ENCODE measurements at places on chromosomes 12 and 14.

- no peak for DNase-seq
Observed at GRCh38 chr12:50215033-50215432, 47.9 kb upstream of the CERS5 start.

- no peak for DNase-seq
Observed at GRCh38 chr12:105109465-105110212, 2.1 kb downstream of the WASHC4 start.

GRCh38 chr14:21098076-21098891, at the start of gene ZNF219:
ZNF219 (minus strand) TSS chr14:21098655; CDS start chr14:21093591, 5,064 bp downstream.
- no peak for DNase-seq

DNA sequence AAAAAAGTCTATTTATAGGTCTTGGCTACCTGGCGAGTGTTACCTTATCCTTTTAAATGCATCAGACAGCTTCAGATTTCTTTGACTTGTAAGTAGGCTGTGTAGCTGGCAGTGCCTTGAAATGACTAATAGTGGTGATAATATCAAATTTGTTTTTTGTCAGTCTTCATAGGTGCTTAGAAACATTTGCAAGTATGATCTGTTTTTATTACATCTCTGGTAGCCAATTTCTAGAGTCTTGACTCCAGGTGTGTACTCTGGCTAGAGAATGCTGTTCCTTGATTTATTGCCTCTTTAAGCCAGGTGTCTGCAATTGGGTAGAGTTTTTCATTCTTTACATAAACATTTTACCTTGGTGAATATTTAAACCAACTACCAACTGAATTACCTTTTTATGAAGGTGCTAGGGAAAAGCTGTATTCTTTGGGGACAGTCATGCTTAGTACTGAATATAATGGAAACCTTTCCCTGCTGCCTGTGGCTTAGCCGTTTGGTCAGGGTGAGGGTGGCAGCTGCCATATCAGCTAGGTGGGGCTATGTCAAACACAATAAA, 32.6 kb downstream of the MLXIP start:
- DNase-seq = no peak

DNA sequence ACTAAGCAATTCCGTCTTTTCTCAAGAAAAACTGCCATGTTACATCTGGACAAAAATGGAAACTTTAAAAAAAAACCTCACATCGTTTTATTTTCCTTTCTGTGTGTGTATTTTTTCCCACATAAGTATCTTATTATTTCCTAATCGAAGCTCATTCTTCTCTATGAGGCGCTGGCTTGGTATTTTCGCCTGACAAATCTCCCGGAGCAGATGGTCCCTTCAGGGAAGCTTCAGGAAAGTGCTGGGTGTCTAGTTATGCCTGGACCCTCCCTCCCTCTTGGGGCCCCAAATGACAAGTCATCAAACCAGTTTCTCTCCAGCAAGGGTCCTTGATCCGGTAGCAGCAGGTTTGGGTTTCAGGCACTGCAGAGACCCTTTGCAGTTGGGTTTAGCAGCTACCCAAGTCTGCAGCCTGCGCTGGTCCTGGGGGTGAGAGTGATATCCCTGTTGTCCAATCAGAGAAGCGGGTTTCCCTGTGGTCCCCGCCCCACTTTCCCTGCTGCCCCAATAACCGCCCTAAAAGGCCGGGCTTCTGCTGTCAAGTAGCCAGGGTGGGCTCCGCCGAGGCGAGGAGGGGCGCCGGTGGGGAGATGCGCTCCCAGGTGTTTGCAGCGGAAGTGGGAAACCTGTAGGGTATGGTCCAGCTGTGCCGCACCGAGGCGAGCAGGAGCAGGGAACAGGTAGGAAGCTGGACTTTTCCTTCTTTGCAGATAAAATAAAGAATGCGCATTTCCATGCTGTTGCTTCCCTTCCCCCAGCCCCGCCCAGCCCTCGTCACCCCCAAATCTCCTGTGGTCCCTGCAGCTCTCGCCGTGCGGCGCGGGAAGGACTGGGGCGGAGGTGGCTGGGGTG, at the start of gene CNTN1:
Gene CNTN1, plus strand, starts transcription at position 527 of the 852 bp plus-strand sequence.
- no peak for DNase-seq

DNA sequence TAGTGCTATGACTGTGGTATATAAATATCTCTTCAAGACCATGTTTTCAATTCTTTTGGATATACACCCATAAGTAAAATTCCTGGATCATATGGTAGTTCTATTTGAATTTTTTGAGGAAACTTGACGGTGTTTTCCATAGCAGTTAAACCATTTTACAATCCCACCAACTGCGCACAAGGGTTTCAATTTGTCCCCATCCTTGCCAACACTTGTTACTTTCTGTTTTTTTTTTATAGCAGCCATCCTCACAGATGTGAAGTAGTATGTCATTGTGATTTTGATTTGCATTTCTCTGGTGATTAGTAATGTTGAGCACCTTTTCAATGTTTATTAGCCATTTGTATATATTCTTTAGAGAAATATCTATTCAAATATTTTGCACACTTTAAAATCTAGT, 14.5 kb upstream of the A2M start:
- DNase-seq = no peak

- DNase-seq = no peak
Observed at GRCh38 chr12:107978201-107978600, 150.9 kb upstream of the WSCD2 start.

GRCh38 chr12:10366875-10367274, 23.0 kb downstream of the KLRK1 start:
- no peak for DNase-seq

GRCh38 chr14:36361210-36361853, 40.9 kb upstream of the MBIP start:
- DNase-seq = no peak

- no peak for DNase-seq
Observed at GRCh38 chr14:71116568-71117122, 209.4 kb downstream of the PCNX1 start.

DNA sequence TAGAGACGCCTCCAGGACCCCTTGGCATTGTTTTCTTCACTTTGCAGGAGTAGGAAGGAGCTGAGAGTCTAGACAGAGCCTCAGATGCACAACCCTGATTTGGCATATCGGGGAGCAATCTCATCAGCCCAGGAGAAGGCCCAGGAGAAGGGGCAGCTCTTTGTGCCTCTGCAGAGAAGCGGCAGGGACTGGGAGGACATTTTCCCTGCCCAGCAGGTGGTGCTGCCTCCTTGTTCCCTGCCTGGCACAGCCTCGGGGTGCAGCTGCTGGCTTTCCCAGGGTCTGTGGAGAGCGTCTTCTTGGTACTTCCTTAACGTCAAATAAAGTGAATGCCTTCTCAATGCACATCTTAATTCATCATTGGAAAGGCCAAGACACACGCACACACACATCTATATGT, 419.5 kb downstream of the TMEM121 start:
- DNase-seq = no peak

- DNase-seq = no peak
Observed at GRCh38 chr14:20707622-20708021, 19.1 kb downstream of the ANG start.

DNA sequence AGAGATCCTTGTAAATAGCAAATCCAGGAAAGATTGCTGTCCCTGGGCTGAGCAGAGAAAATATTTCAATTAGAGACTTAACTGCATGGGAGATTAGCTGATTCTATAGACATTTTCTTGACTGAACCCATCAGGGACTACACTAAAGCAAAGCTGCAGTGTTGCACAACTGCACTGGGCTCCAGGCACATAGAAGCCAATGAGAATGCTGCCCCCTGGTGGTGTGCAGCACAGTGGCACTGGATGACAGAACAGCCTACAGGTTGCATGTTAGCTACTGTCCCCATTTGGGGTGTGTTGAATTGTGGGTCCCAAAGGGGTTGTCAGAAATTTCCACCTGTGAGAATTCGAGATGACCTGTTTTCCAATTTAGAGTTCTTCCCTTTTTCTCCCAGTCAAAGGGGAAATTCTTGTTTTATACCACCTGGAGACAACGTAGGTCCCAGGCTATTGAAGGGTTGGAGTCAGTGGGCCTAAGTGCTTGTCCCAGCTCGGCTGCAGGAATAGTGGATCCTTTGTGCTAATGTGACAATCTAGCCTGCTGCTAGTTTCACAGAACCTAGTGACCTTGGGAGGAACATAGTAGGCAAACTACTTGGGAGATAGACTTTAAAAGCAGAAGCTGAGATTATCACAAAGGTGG, 114.7 kb downstream of the SLC8A3 start:
- no peak for DNase-seq

GRCh38 chr12:12091977-12092663, 21.4 kb downstream of the BCL2L14 start:
- DNase-seq = no peak

DNA sequence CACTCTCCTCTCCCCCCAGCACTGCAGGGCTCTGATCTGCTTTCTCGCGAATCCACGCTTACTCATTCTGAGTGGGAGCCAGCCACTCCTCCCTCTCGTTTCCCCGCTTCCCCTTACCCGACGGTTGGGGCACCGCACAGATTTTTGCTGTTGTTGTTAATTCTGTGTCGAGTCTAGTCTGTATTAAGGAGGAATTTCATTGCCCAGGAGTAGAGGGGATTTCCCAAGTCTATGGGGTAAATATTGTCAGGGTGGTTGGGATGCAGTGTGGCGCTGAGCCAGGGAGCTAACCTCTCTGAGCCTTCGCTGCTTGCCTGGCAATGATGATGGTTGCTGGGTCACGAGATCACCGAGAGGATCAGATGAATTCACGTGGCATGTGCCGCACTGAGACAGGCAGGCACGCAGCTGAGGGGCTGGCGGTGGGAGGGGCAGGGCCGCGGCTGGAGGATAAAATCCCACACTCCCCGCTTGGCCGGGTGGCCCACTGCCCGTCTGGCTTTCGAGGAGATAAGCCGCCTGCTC, 18.5 kb downstream of the NCOR2 start:
- no peak for DNase-seq

- DNase-seq = no peak
Observed at GRCh38 chr12:106631150-106631549, 48.3 kb downstream of the RFX4 start.

- no peak for DNase-seq
Observed at GRCh38 chr12:69613351-69613750, 2.6 kb upstream of the LRRC10 start.

DNA sequence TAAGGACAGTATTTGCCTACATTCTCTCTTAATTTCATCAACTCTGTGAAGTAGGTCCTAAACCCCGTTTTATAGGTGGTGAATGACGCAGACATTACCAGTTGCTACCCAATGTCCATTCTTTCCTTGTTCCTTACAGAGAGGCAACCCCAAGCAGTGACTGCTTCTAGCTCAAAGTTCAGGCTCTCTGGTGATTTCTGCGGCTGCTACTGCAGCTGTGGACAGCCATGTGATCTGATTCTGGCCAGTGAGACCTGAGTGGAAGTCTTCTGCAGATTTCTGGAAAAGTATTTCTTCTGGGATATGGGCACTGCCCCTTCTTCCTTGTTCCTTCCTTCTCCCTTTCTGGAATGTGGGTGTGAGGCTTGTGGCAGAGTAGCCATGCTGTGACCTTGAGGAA, 82.9 kb downstream of the ARF6 start:
- DNase-seq = no peak

DNA sequence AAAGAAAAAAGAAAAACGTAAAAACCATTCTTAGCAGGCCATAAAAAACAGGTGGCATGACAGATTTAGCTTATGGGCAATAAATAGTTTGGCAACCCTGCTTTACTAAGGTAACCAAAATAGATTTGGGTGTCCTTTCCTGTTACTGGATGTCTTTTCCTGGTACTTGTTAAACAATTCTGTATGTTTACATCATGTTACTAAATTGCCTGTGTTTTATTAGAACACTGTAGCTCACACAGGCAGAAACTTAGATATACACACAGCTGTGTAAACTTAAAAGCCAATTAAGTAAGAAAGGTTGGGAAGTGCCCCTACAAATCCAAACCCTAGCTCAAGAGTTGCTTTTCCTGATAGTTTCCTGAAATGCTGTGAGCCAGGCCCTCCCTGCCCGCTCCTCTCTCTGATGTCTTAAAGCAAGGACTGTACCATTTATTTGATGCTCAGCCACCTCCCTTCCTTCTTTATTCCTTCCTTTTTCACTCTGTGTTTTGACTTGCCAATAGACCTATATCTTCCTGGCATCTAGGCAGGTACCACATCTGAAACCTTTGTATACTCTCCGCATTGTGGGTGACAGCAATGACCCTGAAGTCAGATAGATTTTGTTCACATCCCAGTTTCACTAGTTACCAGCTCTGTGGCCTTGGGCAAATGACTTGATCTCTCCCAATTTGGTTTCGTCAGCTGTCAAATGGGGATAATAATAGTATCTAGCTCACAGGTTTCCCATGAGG, 3.7 kb upstream of the CAMKK2 start:
- no peak for DNase-seq

- DNase-seq = no peak
Observed at GRCh38 chr12:75455839-75456238, 24.7 kb upstream of the GLIPR1 start.

DNA sequence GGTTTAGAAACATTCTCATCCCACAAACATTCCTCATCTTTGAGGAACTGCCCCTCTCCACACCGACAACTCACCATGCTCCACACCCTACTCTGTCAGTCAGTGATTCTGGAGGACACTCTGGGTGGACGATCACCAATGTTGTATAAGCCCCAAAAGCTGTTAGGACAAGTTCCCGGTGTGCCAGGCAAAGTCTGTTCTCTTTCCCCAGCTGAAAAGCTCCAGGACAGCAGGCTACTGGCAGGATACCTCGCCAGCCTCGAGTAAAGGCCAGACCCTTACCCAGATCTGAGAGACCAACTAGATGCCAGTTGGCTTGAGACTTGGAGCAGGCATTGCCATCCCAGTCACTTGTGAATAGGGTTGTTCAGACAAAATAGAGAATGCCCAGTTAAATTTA, 12.0 kb downstream of the KRT5 start:
- no peak for DNase-seq

GRCh38 chr12:117000316-117000715, 89.6 kb downstream of the FBXW8 start:
- DNase-seq = no peak

DNA sequence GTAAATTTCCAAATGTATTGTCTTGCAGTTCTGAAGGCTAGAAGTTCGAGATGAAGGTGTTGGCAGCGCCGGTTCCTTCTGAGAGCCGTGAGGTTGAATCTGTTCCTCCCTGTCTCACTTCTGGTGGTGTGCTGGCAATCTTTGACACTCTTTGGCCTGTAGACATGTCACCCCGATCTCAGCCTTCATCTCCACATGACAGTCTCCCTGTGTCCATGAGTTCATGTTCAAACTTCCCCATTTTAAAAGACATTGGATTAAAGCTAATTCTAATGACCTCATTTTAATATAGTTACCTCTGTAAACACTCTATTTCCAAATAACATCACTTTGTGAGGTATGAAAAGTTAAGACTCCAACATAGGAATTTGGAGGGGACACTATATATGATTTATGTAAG, 4.1 kb upstream of the RBM19 start:
- DNase-seq = no peak
